Hindlimb muscle (tissue), 1 donor: ENCODE measurements at places on chromosomes 6 and 20.

DNA sequence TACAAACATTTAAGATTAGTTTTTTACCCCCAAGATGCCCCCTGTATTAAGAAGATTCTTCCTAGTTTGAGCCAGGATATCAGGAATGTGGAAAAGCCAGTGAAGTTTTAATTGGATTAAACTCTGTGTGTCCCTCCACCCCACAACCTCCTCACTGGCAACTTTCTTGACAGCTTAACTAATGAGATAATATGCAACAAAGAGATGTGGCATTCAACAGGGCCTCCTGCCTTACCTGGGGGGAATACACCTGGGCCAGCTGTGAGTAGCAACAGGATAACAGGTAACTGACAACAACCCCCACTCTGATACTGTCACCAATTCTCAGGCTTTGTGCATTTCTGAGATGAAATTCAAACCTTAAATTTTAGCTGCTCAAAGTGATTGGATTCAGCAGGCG is 512.3 kb downstream of the TFAP2B start:
- no peak for DNase-seq

DNA sequence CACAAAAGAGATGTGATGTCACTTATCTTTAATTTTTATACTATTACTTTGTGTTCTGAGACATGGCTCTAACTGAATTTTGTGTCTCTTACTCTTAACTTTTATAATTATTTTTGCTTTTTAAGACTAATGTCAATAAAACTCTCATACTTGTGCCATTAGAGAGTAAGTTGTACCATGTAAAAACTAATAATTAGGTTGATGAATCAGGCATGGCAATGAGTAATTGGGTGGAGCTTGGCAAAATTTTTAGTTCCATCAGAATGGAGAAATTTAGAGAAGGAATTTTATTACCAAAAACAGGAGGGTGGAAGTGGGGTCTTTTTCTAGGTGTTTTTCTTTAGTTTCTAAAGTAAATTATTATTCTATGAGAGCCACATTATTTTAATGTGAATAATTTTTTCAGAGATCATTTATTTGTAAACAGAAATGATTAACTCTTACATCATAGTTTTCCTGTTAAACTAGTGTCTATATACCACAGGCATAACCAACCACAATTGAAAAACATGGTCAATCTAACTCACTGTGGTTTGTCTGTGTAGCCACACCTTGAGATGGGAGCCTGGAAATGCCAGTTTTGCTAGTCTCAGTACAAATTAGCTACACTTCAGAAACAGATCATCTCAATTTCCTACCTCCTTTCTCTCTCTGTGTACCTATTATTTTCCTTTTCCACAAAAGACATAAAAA is 51.8 kb downstream of the ELOVL4 start:
- DNase-seq: no peak

DNA sequence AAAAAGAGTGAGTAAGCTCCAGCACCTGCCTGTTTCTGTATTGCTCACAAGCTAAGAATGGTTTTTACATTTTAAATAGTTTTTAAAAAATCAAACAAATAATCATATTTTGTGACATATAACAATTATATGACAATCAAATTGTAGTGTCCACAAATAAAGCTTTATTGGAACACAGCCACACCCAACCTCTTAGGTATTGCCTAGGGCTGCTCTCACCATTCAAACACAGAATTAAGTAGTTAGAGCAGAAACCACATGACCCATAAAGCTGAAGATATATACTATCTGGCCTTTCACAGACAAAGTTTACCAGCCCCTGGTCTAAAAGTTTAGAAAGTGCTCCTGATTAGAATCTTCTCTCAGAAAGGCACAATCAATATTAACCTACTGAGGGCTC is 11.2 kb downstream of the TNFRSF21 start:
- no peak for DNase-seq

GRCh38 chr6:90103056-90103800 is 193.4 kb downstream of the BACH2 start:
- DNase-seq: no peak

DNA sequence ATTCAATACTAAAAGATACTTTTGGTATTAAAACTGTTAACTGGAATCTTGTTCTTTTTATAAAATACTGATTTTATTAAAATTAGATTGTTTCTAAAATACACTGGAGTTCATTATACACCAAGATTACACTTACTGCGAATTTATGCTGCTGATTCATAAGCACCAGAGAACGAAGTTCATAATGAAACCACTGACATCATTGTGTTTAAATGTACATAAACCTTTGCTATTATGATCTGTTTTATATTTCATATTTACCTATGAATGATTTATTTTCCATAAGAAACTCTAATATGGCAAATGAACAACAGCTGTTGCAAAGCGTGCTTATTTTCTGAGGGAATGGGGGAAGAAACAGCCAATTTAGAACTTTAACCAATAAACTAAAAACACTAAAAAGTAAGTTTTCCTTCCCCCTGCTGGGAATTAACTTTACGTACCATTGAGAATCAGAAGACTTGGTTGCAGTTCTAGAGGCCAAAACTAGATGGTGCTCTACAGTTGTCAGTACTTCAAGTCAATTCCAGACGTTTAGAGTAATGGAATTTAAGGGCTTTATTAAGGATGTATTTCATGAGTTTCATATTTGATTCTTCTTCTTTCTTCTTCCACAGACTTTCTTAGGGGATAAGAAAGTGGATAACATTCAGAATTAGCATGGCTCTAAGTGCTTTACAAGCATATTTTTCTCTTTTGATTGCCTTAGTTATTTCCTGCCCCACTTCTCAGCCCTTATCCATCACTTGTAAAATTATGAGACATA is 30.8 kb upstream of the COL19A1 start:
- DNase-seq: peak; percentile 35
